ENCODE measurements at places on chromosomes 6 and 20.

DNA sequence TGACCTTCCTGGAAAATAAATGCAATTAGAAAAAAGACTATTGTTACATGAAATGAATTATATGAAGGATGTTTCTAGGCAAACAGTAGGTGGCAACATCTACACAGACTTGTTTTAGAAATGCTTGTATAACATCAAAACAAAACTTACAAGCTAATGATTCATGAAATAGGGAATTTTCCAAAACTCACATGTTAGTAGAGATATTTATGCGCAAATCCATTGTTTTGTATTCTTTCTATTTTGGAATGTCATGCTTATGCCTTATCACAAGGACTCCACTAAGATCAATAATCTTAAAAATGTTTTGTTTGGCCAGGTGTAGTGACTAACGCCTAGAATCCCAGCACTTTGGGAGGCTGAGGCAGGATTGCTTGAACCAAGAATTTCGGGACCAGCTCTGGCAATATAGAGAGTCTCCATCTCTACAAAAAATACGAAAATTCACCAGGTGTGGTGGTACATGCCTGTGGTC, 32.3 kb upstream of the LGSN start:
- no peak for DNase-seq

- DNase-seq: no peak
Measured at GRCh38 chr6:164142322-164142721, 727.8 kb downstream of the QKI start.

GRCh38 chr6:168273441-168274036, 46.0 kb downstream of the DACT2 start:
- no peak for DNase-seq

DNA sequence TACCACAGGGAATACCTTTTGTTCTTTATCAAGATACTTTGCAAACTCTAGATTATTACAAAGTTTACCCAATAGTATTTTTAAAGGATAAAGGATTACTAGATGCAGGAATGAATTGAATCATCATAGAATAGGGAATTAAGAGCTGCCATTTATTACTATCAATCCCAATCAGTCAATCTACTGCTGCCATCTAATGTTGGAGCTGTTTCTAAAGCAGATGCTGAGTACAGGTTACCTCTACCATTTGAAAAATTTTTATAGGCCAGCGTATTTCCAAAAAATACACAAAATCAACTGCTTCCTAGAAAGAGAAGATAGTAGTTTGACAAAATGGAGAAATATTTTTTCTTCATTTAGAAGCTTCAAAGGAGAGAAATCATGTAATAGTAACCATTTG, 520.4 kb downstream of the ADGRB3 start:
- DNase-seq: no peak

DNA sequence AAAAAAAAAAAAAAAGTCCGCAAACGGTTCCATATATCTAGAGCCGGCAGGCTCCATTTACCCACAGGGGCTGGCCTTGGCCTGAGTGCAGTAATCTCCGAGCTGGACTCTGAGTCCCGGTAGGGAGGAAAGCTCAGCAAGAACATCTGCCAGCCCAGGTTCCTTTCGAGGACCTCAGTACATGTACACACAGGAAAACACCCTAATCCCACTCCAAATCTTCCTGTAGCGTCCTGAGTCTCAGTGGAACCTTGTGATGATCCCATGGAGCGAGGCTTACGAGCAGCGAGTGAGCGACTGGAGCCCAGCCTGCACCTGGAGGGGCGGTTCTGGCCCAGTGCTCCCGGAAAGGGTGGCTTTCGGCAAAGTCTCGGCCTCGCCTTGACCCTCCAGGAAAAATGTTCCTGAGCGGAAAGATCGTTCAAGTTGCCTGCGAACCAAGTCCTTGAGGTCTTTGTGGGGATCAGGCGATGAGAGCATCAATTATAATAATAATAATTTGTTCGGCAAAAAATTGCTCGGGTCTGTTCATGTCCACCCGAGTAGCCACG, 32.1 kb downstream of the PRSS16 start:
- no peak for DNase-seq

GRCh38 chr6:110786271-110786670, 29.0 kb downstream of the CDK19 start:
- no peak for DNase-seq

- no peak for DNase-seq
Measured at GRCh38 chr6:44653761-44654218, 266.3 kb downstream of the CDC5L start.

GRCh38 chr6:53309059-53309900, 39.5 kb downstream of the ELOVL5 start:
- no peak for DNase-seq

DNA sequence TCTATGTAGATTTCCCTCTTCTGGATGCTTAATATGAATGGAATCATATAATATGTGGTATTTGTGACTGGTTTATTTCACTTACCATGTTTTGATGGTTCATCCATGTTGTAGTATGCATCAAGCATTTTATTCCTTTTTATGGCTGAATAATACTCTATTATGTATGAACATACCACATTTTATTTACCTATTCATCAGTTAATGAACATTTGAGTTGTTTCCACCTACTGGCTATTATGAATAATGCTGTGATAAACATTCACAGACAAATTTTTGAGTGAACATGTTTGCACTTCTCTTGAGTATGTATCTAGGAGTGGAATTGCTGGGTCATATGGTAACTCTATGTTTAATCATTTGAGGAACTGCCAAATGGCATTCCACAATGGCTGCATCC, 14.9 kb upstream of the ZNF451 start:
- no peak for DNase-seq

GRCh38 chr6:36615018-36615761, 21.0 kb downstream of the SRSF3 start:
- no peak for DNase-seq

GRCh38 chr6:164107297-164107995, 692.9 kb downstream of the QKI start:
- no peak for DNase-seq

DNA sequence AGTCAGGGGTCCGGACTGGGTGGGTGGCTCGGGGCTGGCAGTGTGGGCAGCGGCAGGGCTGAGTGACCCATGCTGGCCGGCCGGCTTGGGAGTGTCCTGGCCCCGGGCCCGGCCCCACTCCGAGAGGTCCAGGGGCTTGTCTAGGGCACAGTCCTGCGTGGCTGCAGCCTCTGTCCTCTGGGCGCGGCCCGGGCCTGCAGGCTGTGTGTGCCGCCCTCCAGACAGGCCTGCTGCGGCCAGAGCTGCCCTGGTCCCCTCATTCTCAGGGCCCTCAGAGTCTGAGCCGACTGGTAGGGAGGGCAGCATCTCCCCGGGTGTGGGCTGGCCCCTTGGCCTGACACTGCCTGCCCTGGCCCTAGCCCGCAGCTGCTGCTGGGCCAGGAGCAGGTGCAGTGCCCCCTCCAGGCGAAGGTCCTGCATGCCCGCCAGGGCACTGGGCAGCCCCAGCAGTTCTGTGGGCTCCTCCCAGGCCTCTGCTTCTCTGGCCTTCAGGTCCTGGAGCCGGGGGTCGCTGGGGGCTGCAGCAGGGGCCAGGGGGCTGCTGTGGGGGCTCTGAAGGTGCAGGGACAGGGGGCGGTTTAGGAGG, 6.9 kb upstream of the CABLES2 start:
- peak; percentile 70 for DNase-seq

GRCh38 chr6:92779746-92780145, 639.6 kb downstream of the EPHA7 start:
- no peak for DNase-seq

- no peak for DNase-seq
Measured at GRCh38 chr6:114096561-114097172, 125.7 kb upstream of the HDAC2 start.

DNA sequence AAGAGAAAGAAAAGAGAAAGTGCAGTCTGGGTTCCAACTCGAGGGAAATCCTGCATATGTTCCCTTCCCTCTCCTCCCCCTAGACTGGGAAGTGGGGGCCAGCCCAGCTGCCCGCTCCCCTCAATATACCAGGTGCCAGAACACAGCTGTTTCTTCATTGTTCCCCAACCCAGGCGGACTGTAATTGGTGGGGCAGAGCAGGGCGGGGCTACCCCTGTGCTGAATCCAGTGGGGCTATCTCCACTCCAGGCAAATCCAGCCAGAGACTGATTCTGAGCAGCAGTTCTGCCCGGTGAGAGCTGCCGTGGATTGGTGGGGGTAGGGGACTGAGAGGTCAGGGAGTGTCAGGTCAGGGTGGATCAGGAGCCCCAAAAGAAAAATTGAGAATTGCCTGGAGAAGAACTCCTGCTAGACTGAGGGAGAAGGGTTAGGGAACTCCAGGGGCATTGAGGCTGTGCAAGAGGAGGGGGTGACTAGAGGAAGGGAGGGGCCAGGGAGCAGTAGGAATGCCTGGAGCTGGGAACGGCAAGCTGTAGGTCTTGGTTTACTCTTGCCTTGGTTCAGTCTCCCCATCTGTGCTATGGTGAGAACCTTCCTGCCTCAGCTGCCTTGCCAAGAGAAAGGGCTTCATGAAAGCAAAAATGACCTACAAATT, at the start of gene MYMX:
MYMX (plus strand) TSS at position 250 of the 655 bp plus-strand sequence. CDS start 546 bp downstream, outside the sequence.
- DNase-seq: no peak

GRCh38 chr6:30960907-30961673, 20.3 kb downstream of the MUCL3 start:
- no peak for DNase-seq

- no peak for DNase-seq
Measured at GRCh38 chr6:2773449-2773848, 8.3 kb downstream of the WRNIP1 start.

DNA sequence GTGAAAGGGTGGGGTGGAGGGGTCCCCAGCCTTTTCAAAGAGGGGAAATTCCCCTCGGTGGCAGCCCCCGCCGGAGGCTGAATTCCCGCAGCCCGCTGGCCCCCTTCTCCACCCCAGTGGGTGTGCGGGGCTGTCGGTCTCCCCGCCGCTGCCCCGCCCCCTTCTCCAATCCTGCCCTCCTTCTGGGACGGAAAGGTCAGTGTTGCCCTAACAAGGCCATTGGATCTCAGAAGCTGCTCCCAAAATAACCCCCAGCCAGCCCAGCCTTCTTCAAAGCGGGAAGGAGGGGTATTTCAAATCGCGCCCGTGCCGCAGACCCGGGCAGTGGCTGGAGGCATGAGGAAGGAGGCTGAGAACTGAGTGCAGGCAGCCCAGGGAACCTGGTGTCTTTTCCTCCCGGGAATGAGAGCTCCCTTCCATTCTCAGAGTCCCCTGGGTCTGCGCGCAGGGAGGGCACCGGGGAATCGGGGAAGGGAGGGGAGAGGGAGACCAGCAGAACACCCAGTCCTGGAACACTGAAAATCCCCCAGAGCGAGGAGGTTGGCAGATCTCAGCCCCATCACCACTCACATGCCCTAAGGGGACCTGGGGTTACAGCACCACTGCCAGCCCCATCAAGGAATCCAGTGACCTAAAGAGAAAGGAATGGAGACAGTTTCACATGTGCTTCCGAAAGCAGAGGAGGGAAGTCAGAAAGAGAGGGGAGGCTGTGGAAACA, at the start of gene JPH2:
JPH2 (minus strand) TSS at position 135 of the 718 bp plus-strand sequence. CDS start 483 bp downstream, outside the sequence.
- DNase-seq: peak; percentile 75

- DNase-seq: no peak
Measured at GRCh38 chr20:22582386-22582963, 1.9 kb downstream of the FOXA2 start.

DNA sequence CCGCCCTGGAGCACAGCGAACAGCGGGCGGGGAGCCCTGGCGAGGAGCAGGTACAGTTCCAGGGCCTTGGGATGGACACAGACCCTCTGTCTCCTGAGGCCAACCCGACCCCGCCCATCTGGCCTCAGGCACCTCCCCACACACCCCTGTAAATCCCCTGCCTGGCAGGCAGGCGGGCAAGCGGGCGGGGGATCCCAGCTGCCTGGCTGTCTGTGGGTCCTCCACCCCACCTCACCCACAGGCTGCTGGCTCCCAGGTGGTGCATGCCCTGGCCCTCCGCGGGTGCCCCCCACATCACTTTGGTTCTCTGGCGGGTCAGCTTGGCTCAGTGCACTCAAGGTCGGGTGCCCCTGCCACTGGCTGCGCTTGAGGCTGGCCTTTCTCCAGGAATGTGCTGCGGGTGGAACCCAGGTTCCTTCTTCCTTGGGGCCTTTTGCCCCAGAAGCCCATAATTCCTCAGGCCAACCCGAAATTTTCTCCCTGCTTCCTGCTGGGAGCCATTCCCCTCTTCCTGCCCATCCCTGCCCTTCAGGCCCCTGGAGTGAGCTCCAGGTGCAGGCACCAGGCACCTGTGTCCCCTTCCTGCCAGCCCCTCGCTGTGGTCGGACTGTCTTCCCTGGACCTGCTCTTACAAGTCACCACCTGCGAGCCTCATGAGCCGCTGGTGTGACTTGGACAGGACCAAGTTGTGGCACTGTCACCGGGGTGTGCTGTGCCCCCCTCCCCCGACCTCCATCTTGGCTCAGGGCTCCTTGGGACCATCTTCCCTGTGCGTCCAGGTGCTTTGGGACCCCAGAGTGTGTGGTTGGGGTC, 5.3 kb upstream of the TNFRSF6B start:
- peak; percentile 37 for DNase-seq

- DNase-seq: no peak
Measured at GRCh38 chr6:125787791-125788190, 3.0 kb upstream of the NCOA7 start.

DNA sequence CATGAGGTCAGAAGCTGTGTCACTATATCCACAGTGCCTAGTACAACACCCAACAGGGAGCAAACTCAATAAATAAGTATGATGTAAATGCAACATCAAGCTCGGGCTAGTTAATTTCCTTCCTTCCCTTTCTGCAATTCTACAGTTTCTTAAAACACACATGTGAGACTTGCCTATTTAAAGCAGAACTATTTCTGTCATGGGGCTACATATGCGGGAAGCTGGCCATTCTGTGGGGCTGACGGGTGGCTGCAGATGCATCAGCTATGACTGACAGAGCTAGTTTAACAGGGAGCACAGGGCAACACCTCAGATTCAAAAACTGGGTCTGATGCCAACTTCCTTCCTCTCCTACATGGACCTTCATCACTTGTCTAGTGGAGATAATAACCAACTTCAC, 118.1 kb upstream of the ENPP5 start:
- DNase-seq: no peak

GRCh38 chr20:17794400-17794799, 94.6 kb downstream of the BANF2 start:
- DNase-seq: no peak

DNA sequence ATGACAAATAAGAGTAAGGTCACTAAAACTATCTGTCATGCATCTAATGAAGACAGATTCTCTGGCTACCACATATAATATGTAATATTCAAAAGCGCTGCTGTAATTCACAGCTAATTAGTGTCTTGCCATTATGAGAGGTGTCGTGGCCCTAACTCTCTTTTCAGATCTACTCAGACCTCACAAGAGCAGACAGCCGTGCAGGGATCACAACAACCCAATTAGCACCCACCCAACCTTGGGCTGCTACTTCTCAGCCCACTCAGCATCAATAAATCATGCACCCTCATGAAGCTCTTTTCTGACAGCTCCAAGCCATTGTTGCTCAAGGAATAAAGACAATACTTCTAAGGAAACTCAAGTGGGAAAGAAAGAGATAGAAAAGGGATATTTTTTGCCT, 61.5 kb downstream of the FRK start:
- DNase-seq: no peak

DNA sequence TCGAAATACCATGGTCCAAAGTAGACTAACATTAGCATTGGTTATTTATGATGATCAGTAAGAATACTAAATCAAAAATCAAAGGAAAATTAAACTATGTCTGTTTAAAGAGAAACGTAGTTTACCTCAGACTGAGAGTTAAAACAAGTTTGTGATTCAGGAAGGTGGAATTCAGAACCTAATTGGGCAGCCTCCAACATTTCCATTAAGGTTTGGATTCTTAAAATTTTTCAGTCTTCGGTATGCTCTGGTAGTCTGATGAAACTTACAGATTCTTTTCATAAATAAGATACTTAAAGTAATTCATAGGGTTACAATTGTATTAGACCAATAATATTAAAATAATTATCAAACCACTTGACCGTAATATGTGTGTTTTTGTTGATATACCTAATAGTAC, 18.6 kb downstream of the HFE start:
- DNase-seq: no peak
